ENCODE measurements at places on chromosomes 16 and 17.

DNA sequence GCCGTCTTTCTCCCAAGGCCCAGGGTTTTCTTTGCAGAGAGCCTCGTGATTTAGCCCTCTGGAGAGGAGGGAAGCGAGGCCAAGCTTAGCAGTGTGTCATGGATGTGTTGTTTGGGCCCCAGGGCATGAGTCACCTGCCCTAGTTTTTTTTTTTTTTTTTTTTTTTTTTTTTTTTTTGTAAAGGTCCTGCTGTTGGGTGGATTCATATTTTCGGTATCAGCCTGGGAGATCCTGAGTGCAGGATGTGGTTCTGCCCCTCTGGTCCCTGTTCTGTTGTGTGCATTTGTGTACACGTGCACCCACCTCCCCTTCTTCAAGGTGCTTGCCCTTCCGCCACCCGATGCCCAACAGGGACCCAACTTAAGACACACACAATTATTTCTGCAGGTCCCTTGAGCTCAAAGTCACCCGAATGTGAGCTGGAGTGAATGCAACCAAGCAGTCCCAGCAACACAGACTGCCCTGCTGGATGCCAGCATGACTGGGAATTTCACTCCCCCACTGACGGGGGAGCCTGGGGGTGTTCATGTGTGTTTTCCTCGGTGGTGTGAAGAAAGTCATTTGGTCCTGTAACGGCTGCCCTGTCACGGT, 265.8 kb upstream of the TNRC6C start:
- DNase-seq: no peak

DNA sequence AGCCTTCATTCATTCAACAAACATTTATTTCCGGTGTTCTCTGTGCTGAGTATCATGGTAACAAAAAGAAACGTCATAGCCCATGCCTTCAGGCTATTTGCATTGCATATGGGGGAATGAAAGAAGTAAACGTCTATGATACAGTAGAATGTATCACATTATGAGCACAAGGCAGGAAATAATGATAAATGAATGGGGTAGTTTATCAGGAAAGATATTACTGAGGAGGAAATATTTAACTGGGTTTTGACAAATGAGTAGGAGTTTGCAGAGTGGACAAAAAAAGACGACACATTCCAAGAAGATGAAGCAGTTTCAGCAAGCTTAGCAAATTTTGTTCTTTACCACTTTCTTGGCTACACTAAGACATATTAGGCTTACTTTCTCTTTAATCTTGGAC, 1.3 kb upstream of the KRTAP4-7 start:
- DNase-seq: no peak

- DNase-seq: no peak
Measured at GRCh38 chr17:17988427-17988945, 15.8 kb downstream of the DRC3 start.

DNA sequence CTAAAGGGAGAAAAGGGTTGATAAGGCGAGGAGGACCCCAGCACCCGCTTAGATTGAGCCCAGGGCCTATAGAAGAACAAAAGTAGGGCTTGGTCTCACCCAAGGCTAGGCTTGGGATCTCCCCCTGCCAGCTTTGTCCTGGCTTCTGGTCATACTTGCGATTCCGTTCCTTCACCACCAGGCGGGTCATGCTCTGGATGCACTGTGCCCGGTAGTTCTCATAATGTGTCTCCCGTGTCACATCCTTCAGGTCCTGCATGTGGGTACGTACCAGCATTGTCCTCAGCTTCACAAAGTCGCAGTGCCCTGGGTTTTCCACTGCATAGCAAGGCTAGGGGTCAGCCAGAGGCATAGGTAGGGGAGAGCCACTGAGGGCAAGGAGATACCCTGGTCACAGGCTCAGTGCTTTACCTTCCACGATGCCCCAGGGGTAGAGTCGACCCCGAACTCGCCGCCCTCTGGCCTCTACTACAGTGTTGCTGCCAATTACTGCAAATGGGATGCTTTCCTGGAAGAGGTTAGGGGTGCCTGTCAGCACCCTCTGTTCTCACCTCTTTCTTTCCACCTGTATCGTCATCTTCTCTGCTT, 6.5 kb upstream of the MTMR4 start:
- no peak for DNase-seq

DNA sequence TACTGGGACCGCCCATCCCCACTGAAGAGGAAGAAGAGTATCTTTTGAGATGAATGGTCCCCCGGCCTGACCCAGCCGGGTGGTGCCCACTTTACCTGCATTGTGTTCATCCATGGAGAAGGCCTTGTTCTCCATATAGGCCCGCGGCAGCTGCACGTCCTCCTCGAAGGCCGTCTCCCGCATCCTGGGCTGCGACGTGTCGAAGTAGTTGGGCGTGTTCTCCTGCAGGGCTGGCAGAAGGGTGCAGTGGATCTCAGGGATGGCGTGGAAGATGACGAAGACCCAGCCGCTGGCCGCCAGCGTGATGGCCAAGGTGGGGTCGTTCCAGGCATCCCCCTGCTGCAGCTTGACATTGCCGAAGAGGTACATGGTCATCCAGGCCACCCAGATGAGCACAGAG, 12.9 kb downstream of the GPRC5B start:
- DNase-seq: no peak

DNA sequence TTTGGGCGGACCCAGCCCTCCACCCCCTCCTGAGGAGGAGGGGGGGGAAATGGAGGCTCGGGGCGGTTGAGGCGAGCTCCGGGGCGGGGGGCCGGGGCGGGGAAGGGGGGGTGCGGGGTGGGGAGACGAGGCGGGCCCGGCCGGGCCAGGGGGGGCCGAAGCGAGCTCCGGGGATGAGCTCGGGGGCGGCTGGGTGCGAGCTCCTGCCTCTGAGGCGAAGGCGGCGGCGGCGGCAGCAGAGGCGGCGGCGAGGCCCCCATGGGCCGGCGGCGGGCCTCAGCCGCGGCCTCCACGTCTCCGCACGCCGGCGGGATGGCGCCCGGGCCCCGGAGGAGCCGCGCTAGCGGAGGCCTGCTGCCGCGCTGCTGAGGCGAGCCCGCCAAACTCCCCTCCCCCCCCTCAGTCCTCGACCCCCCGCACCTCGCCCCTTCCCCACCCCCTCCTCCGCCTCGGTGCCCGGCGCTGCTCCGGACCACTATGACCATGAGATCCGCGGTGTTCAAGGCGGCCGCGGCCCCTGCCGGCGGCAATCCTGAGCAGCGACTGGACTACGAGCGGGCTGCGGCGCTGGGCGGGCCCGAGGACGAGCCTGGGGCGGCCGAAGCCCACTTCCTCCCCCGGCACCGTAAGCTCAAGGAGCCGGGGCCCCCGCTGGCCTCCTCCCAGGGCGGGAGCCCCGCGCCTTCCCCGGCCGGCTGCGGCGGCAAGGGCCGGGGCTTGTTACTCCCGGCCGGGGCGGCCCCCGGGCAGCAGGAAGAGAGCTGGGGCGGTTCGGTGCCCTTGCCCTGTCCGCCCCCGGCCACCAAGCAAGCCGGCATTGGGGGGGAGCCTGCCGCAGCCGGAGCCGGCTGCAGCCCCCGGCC, 596 bp downstream of the MSL1 start:
- peak; percentile 47 for DNase-seq

- peak; percentile 12 for DNase-seq
Measured at GRCh38 chr17:36722121-36722902, 120.9 kb downstream of the MRM1 start.

- no peak for DNase-seq
Measured at GRCh38 chr17:42174126-42174783, 6.7 kb downstream of the KCNH4 start.

DNA sequence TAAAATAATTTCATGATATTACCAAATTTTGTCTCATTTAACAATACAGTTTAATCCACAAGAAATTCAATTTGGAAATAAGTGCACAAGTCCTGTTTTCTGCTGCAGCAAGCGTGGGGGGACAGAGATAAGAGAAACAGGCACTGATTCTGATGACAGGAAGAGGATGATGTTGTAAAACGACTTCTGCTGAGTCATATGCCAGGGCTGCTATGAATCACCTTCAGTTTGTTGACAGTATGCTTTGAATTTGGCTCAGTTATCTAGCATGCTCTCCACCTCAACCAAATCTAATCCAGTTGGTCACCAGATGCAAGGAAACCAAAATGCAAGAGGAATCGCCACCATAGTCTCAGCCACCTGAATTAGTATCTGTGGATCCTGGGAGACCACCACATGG, 244.1 kb upstream of the MON1B start:
- DNase-seq: peak; percentile 7
